NCI-H1694 treated with DMSO at 0.1 percent for 48 hours (cell line): ENCODE measurements at places on chromosomes 5 and 9.

DNA sequence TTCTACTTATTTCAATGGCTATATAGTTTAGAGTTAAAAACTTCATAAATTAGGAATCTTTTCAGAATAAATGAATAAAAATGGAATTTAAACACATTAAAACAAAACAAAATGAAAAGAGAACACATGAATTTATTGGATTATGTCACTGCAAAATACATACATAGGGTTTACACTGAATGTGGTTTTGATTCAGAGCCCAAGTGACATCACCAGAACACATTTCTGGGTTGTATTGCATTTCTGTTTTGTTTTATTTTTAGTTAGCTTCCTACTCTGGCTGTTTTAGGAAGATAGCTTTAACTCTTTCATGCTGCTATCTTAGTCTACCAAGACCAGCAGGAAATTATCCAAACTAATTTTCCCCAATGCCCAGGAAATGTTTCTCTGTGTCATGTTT, 1935.0 kb downstream of the EFNA5 start:
- no peak for DNase-seq

GRCh38 chr5:58122157-58122556, 337.7 kb downstream of the PLK2 start:
- no peak for DNase-seq

GRCh38 chr5:1490376-1490775, 33.4 kb downstream of the LPCAT1 start:
- no peak for DNase-seq

DNA sequence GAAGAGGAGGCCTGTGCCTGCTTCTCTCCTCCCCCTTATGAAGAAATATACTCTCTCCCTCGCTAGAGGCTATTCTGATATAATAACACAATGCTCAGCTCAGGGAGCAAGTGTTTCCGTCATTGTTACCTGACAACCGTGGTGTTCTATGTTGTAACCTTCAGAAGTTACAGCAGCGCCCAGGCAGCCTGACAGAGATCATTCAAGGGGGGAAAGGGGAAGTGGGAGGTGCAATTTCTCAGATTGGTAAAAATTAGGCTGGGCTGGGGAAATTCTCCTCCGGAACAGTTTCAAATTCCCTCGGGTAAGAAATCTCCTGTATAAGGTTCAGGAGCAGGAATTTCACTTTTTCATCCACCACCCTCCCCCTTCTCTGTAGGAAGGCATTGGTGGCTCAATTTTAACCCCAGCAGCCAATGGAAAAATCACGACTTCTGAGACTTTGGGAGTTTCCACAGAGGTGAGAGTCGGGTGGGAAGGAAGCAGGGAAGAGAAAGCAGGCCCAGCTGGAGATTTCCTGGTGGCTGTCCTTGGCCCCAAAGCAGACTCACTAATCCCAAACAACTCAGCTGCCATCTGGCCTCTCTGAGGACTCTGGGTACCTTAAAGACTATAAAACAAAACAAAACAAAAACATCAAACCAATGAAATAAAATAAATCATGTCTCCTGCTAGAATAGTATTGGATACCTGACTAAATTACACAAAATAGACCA, 1.3 kb downstream of the TMEM174 start:
- DNase-seq = no peak

- DNase-seq = no peak
Measured at GRCh38 chr5:169656125-169656901, 19.2 kb downstream of the DOCK2 start.

DNA sequence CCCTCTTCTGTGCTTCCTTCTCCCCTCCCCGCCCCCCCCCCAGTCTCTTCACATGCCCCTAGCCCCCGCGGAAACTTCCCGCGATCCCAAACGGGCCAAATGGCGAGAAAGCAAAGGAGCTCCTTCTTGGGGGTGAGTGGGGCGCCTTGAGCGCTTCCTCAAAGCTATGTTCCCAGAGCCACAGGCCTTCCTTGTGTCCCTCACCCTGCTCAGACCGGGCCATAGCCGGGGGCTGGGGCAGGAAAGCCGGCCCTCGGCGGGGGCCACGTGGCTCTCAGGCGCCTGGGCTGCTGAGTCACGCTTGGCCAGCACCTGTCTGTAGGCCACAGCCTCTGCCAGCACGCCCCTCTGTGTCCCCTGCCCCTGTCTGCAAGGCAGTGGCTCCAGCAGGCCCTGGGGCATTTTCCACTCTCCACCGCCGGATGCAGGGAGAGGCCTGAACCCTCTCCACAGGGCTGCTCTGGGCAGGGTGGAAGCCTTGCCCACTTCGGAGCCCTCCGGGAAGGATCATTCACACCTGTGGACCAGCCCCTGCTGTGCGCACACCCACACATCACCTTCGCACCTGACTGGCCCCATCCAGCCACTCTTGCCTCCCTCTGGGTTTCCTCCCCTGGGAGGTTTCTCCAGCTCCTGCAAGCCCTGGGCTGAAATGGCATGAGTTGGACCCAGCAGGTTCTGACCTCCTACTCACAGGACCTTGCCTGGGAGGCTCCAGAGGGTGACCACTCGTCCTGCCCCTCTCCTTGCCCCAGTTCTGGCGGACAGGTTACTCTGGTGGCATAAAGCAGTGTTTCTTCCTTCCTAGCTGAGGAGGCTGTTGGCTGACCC, 1.2 kb upstream of the SQSTM1 start:
- DNase-seq = no peak

DNA sequence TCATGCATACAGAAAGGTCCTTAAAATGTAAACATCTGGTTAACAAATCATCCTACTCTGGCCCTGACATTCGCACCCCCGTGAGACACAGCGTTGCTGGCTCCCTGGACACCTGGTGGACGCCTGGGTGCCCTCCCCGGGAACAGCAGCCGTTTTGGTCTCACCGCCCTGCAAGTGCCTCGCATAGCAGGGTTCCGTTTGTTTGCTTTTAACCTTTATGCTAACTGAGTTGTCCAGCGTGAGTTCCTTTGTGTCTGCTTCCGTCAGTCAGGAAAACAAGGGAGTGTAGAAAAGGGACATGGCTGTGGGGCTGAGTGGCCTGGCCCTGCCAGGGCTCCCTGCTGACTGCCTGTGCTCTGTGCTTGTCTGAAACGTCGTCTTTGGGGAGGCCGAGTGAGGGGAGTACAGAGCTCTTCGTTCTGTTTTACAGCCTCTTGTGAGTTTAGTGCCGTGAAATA, 91.8 kb upstream of the CACNA1B start:
- no peak for DNase-seq

DNA sequence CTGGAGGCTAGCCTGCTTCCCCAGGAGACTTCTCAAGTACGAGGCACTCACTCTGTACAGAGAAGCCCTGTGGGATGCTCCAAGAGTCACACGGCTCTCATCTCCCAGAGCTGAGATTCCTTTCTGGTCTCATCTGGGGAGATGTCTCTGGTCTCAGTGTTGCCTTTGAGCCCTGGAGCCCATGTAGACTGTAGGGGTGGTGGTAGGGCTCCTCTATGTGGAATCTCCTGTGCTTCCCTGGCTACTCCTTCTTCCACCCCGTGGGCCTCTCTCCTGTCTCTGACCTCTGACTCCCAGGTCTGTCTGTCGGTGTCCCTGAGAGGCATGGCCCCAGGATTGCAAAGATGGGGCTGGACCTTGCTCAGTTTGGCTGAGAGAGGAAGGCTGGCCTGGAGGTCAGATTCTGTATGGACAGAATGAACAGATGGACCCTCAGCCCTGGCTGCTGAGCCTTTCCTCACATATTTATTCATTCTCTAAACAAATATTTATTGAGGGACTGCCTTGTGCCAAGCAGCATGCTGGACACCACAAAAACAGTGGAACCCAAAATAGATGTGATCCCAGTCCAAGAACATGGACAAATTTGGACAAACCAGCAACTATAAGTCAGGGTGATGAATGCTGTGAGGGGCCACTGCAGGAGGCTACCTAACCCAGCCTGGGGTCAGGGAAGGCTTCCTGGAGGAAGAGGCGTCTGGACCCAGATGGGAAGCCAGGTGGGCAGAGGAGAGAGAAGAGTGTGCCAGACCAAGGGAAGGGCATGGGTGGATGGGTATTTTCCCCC, 2.6 kb downstream of the CCL19 start:
- DNase-seq = no peak

- DNase-seq = no peak
Measured at GRCh38 chr5:109950634-109951033, 260.9 kb downstream of the MAN2A1 start.

- no peak for DNase-seq
Measured at GRCh38 chr9:134812343-134812673, 68.3 kb upstream of the FCN2 start.

DNA sequence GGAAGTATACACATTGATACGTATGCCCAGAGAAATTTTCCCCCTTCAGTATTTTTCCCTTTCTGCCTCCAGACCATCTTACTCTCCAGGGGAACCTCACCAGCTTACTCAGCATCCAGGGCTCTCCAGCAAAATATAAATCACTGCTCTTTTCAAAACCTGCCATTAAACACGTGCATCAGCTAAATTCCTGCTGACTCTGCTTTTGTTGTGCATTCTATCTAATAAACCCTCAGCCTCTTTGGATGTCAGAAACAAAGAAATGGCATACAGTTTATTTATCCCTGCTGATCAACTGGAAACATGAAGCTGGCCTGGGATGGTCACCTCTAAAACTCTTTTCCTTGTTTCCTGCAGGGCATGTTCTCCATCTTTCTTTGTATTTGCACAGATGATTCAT, 126.8 kb downstream of the TRPM3 start:
- DNase-seq = no peak

DNA sequence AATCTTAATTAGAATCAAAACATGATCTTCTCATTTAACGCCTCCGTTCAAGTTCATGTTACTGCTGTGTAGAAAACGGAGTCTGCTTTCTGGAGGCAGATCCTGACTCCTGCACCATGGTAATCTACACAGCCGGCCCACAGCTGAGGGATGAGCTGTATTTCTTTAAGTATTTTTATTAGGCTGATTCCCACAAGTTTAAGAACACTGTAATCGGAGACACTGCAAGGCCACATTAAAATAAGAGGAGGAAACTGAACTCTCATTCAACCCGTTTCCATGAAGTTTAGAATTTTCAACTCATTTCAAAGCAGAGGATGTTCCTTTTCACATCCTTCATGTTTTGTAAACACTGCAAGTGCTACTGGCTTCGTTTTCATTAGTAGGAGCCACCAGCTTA, 372.2 kb downstream of the NFIB start:
- no peak for DNase-seq

DNA sequence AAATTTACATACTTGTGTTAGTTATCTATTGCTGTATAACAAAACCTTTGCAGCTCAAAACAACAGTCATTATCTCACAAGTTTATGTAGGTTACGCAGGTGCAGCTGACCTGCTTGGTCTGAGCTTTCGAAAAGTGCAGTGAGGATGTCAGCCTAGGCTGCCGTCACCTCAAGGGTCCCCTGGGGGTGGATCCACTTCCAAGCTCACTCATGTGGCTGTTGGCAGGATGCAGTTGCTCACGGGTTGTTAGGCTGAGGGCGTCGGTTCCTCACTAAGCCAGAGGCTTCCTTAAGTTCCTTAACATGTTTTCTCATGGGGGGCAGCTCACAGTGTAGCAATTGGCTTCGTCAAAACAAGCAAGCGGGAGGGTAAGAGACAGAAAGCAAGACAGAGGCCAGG, 139.8 kb downstream of the DOCK8 start:
- no peak for DNase-seq

DNA sequence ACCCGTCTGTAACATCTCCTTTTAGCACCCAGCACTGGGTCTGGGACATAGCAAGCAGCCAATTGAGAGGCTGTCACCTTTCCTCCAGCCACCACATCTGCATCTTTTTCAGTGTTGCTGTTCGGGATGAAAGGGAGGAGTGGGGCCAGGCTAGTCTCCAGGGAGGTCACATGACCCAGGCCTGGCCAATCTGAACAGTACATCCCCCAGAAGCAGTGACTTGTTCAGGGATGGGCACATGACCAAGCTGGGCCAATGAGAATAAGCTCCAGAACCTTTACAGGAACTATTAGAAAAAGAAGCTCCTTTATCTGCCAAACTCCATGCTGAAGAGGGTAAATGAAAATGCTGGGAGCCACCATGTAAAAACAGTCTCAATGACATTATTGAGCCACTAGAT, 359.0 kb downstream of the SLIT3 start:
- DNase-seq = no peak

- DNase-seq = no peak
Measured at GRCh38 chr5:74948031-74948546, 81.9 kb upstream of the FAM169A start.

- DNase-seq = no peak
Measured at GRCh38 chr9:119157196-119157595, 212.0 kb downstream of the BRINP1 start.

GRCh38 chr9:128548876-128549275, 3.5 kb upstream of the SPTAN1 start:
- no peak for DNase-seq

DNA sequence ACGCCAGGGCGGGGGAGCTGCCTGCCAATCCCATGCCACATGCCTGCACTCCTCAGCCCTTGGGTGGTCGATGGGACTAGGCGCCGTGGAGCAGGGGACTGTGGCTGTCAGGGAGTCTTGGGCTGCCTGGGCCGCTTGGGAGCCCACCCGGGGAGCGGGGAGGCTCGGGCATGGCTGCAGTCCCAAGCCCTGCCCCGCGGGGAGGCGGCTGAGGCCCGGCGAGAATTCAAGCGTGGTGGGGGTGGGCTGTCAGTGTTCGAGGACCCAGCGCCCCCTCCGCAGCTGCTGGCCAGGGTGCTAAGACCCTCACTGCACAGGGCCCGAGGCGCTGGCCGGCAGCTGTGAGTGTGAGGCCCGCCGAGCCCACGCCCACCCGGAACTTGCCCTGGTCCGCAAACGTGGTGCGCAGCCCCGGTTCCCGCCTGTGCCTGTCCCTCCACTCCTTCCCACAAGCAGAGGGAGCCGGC, 83.2 kb upstream of the DMRTA1 start:
- DNase-seq = no peak

GRCh38 chr5:11346336-11346735, 557.9 kb downstream of the CTNND2 start:
- DNase-seq = no peak

GRCh38 chr5:79754865-79755555, 65.4 kb downstream of the CMYA5 start:
- DNase-seq = no peak

GRCh38 chr5:57244331-57244730, 70.5 kb downstream of the GPBP1 start:
- no peak for DNase-seq

DNA sequence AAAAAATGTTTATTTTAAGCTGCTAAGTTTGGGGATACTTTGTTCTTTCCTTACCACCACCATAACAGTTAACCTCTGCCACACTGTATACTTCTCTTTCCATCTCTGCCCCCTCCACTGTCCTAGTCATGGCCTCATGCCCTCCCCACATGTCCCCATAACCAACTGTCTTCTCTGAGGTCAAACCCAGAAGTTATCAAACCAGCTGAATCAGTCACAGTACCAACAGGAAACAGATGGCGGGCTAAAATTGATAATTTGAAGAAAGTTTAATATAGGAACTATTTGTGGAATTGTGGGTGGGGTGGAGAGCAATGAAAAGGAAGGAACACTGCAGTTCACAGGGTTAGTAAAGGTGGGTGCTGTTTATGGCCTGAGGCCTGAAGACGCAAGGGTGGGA, 5.7 kb upstream of the DCTN4 start:
- no peak for DNase-seq

- DNase-seq = peak; percentile 41
Measured at GRCh38 chr9:136264031-136264430, 18.4 kb upstream of the QSOX2 start.

- DNase-seq = no peak
Measured at GRCh38 chr9:101707721-101708120, 30.7 kb downstream of the GRIN3A start.
